Fibroblast of villous mesenchyme (primary cell): ENCODE measurements at places on chromosomes 12 and 14. TPM values are rescaled to one million over a fixed set of nuclear protein-coding genes. Genes with fewer than 3 reads are reported as not detected.

Gene SMCO2
- under 0.01 TPM in 1 of 2 replicates, not detected in the other for total RNA-seq

Gene PTPRO
- total RNA-seq = under 0.01 TPM in 2 replicates

Gene TSHR
- total RNA-seq = not detected in 2 replicates

Gene CLEC4E
- total RNA-seq = not detected in 2 replicates

Gene OR4N5
- not detected in 2 replicates for total RNA-seq

Gene TMEM132C
- not detected in 2 replicates for total RNA-seq

Gene TPH2
- not detected in 2 replicates for total RNA-seq

Gene PZP
- not detected in 2 replicates for total RNA-seq

Gene PPP1R36
- 0.97 and 3.5 TPM in 2 replicates for total RNA-seq
